ENCODE measurements at places on chromosomes 2 and 18.

DNA sequence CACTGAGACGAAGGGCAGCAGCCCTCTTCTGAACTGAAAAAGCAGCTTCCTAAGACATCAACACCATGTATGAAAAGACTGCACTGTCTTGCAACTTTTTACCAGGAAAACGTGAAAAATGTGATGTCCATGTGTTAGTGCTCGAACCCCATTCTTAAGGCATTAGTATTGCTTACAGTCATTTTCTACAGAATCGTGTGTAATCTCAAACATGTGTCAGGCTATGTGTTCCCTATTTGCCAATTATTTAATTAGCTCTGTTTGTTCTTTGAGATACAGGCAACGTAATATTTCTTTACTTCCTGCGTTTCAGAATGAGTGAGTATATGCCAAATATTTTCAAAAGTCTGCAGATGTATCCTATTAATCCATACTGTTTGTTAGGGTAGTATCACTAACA, 307.7 kb upstream of the CCDC68 start:
- DNase-seq: no peak

DNA sequence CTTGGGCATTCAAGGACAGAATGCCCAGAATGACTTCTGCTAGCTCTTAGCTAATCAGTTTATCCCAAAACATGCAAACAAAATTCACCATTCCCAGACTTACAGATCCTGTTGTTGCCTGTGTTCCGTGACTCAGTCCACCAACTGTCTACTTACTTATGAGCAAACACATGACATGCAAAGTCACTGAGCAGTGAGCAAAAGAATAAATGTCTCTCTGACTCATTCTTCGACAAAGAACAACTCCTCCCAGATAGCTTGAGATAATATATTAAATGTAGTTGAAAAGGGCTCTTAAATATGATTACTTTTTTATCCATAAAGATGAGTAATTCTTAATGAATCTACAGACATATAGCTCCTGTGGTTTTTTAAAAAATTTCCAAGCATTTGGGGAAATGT, 9.0 kb upstream of the CREG2 start:
- DNase-seq: no peak

DNA sequence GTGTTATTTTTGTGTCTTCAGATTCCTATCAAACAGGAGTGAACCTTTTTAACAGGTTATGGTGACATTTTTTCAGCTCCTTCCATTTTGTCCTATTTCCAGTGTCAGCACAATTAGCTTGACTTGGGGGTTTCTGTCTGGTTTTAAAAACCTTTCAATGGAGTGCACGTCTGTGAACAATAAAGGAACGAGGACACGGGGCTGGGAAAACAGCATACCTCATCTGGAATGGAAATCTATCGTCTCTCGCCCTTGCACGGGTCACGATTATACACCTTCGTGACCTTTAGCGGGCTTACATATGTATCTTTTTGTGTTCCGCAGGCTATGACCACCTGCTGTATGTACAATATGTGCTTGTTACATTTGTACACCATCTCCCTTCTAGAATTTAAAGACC, 2.3 kb upstream of the ZNF532 start:
- no peak for DNase-seq

DNA sequence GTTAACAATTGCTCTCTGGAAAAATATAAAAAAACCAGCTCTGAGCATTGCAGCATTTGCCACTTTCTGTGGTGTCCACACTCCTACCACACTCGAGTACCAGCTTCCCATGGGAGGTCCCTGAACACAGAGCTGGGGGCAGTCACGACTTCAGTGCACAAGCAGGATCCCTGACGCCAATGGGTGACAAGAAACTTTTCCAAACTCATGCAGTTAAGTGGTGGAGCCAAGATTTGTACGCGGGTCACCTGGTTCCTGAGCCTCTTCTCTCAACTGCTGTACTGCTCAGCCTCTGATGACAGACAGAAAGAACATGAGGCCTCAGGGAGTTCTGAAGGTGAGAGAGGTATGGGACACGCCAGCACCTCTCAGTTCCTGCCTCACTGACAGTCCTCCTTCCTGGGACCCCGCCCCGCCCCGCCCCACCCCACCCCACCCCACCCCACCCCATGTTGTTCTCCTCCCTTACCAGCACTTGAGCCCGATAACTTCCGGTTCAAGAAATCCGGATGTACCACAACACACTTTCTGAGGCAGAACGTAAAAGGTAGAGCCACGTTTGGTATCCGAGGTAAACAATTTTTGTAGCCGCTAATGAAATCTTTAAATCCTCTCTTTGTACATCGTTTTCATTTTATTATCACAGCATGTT, 287.6 kb downstream of the MYCN start:
- no peak for DNase-seq

DNA sequence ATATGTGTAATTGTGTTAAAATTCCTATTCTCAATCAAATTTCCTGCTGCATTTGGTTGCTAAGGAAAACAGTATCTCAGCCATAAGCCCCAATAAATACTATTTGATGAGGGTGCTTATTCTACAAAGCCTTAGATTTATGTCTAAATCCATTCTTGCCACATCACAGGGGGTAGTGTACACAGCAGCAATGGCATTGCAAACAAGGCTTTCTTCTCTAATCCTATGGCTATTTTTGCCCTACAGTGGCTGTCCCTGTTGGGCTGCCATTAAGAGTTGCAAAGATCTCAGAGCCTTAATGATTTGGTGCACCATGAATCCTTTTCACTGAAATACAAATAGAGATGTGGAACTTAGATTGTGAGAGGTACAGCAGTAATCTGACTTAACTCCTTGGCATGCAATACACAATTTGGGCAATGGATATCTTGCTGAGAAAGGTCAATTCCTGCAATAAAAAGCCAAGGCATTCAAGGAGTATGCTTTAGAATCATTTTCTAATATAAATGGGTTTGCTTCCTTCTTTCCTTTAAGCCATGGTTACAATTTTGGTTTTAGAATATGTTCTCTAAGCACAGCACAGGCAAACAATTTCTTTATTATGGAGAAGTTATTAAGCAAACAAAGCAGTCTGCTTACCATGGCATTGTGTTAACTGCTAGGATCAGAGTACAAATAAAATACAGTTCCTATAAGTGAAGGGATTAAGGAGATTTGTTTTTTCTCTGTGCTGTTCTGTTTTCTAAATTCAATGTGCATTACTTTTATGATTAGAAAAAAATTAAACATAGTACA, 69.8 kb upstream of the CD302 start:
- no peak for DNase-seq

GRCh38 chr2:59077981-59078531, 836.9 kb upstream of the FANCL start:
- no peak for DNase-seq

- no peak for DNase-seq
Measured at GRCh38 chr2:80858965-80859364, 554.4 kb upstream of the LRRTM1 start.

- no peak for DNase-seq
Measured at GRCh38 chr2:150160058-150160457, 327.4 kb downstream of the RND3 start.

GRCh38 chr2:63270717-63271116, 220.1 kb downstream of the OTX1 start:
- no peak for DNase-seq

DNA sequence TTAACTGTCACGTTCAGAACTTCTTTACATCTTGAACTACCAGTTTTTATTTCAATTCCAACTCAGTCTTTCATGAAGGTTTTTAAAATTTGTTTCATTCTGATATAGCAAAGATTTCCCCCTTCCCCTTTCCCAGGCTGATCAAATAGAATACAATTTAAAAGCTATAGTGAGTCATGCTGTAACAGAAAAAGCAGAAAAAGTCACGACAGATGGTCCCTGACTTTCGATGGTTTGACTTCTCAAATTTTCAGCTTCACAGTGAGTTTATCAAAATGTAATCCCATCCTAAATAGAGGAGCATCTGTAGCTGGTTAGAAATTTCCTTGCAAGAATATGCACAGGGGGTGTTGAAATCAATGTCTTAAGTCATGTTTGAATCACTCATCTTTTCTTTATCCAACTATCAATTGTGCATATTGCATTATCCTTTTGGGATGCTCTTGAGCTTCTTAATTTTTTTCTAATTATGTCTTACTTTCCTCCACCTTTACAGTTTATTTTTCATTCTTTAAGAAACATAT, 500.3 kb downstream of the LRP1B start:
- DNase-seq: no peak

DNA sequence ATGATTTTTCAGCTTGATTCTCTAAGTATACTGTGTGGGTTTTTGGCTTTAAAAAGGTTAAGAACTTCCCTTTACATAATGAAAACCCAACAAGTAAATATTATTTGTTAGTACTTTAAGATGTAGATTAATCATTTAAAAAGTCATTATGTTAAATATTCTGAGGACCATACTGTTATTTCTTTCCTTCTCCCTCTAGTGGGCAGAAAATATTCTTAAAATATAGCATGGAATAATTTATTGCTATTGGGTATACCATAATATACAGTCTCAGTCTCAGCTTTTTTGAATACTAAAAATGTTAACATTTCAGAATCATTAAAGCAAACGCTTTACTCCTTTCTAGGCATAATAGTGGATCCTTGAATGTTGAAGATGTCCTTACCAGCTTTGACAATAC, 28.1 kb downstream of the CAMKMT start:
- DNase-seq: no peak

- DNase-seq: no peak
Measured at GRCh38 chr2:122236152-122236874, 480.9 kb downstream of the TSN start.

DNA sequence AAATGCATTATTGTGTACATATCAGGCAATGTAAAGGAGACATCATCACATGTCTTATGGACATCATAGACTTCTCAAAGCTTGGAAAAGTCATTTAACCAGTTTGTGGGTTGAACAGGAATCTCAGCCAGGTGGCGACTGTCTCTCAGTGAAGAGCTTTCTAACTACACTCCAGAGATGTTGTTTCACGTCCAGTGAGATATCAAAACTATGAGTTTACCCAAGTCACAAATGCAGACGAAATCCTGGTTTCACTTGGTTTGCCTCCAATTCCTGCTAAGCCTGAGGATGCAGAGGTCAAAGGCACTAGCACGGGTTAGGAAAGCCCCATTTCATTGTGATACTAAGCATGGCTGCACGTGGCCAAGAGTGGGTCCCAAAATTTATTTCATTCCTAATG, 384.5 kb upstream of the MEIS1 start:
- no peak for DNase-seq

All from iPS DF 6.9 (cell line).